ENCODE measurements at places on chromosomes 3 and 15.

DNA sequence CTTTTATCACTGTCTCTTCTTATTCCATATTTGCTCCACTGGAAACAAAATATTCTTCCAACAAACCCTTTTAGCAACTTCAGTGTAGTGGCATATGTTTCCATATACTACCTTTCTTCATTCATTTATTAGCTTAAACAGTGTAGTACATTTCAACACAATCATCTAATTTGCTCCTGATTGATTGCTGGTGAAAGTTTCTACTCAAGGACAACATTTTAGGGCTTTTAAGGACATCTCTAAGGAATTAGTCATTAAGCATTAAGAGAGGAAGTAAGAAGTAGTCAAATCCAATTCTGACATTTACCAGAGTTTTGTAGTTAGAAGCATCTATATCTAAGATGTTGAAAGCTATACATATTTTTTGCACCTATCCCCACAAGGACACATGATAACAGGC, 55.8 kb downstream of the RSRC1 start:
- no peak for DNase-seq

GRCh38 chr3:29416514-29416913, 135.6 kb downstream of the RBMS3 start:
- no peak for DNase-seq

GRCh38 chr15:22944651-22945050, 35.5 kb downstream of the CYFIP1 start:
- no peak for DNase-seq

GRCh38 chr3:141804778-141805639, 41.8 kb downstream of the GRK7 start:
- DNase-seq = no peak

- DNase-seq = no peak
These were observed 2.1 kb downstream of the LSAMP start for GRCh38 chr3:116443191-116443661.

DNA sequence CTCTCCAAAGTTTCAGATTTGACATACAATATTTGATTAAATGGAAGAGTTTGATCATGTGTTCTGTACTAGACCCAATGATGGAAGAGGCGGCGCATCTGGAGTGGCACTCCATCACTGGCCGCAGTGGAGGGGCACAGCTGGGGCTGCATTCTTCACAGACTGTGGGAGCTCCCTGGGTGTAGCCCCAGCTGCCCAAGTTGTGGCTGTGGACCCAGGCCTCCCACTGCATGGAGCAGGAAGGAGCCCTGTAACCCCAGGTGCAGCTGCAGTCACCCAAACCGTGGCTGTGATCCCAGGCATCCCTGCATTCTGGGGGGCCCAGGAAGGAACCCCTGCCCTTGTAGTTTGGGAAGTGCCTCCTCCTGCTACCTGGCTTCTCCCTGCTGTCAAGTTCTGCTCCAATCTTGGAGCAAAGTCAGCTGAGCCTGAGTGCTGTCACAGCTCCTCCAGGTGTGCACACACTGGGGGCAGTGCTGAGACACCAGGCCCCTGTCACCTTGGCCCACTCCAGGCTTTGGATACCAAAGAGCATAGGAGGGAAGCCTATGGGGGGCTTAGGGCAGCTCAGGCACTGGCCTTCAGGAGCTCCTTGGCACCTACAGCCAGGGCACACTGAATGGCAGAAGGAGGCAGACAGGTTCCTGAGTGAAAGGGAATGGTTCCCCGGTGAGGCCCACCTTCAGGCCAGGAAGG, 651.9 kb upstream of the BCHE start:
- no peak for DNase-seq

- no peak for DNase-seq
These were observed 226.8 kb downstream of the DTWD1 start for GRCh38 chr15:49847423-49848281.

DNA sequence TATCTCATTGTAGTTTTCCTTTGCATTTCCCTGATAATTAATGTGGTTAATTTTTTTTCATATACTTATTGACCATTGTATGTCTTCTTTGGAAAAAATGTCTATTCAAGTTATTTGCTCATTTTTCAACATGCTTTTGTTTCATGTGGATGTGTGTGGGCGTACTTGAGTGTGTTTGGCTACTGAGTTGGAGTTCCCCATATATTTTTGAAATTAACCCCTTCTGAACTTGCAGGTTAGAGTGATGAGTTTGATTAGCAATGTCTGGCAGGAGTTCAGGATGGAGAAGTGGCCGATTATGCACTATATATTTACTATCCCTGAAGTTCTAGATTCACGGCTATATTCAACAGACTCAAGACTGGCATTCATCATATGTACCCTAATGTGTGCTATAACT, 250.4 kb upstream of the TTC14 start:
- no peak for DNase-seq

DNA sequence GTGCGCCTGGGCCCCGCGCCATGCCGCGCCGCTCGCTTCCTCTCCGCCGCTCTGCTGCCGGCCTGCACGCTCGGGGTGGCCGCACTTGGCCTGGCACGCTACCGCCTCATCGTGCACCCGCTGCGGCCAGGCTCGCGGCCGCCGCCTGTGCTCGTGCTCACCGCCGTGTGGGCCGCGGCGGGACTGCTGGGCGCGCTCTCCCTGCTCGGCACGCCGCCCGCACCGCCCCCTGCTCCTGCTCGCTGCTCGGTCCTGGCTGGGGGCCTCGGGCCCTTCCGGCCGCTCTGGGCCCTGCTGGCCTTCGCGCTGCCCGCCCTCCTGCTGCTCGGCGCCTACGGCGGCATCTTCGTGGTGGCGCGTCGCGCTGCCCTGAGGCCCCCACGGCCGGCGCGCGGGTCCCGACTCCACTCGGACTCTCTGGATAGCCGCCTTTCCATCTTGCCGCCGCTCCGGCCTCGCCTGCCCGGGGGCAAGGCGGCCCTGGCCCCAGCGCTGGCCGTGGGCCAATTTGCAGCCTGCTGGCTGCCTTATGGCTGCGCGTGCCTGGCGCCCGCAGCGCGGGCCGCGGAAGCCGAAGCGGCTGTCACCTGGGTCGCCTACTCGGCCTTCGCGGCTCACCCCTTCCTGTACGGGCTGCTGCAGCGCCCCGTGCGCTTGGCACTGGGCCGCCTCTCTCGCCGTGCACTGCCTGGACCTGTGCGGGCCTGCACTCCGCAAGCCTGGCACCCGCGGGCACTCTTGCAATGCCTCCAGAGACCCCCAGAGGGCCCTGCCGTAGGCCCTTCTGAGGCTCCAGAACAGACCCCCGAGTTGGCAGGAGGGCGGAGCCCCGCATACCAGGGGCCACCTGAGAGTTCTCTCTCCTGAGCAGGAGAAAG, 951 bp downstream of the GPR62 start:
- no peak for DNase-seq

GRCh38 chr3:27252646-27253045, 116.5 kb downstream of the NEK10 start:
- no peak for DNase-seq

- DNase-seq = no peak
These were observed 396.6 kb downstream of the NAALADL2 start for GRCh38 chr3:175255698-175256097.

DNA sequence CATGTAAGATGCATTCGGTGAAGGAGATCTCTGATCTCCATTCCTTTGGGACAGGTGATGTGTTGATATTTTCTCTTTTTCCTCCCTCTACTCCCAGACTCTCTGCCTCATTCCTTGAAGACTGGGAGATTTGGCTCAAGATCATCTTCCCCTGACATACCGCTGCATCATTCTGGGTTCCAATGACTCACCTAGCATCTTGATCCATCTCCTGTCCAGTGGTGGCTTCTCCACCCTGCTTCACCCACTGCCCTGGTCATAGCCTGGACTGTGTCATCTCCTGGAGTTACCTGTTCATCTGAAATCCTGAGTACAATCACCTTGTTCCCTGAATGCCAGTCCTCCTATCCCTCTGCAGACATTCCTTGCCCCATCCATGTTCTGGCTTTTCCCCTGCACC, 57.4 kb upstream of the TRAK1 start:
- no peak for DNase-seq

- no peak for DNase-seq
These were observed 94.3 kb downstream of the XRN1 start for GRCh38 chr3:142353571-142353970.

DNA sequence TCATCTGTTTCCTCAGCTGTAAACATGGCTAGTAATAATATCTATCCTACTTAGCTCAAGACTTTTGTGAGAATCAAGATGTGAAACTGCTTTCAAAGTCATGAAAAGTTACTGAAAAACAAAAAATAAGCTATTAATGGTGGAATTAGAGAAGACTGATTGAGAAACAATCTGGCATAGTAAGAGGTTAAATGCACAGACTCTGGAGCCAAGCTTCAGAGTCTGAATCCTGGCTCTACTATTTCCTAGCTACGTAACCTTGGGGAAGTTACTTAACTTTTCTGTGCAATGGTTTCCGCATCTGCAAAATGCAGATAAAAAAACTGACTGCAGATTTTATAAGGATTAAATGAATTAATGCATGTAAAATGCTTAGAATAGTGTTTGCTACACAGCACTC, 28.8 kb downstream of the LRRFIP2 start:
- DNase-seq = no peak

GRCh38 chr3:47658444-47658843, 79.8 kb upstream of the CSPG5 start:
- DNase-seq = no peak

DNA sequence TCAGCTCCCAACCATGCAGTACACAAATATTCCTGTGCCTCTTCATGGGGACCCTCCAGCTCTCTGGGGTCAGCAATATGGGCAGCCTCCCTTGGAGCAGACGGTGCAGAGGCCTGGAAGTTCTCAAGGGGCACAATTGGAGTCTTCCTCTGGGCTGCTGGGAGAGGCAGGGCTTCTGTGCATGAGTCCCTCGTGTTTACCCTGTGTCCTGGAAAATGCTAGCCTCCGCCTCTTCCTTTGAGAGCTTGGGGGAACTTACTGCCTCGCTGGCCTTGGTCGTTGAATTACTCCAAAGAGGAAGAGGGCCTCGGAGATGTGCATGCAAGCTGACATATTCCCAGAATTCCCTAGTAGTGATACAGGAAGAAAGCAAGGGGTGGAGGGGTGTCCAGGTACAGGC, 284.4 kb upstream of the IGF1R start:
- DNase-seq = no peak

- no peak for DNase-seq
These were observed 717.3 kb downstream of the OTOL1 start for GRCh38 chr3:162213956-162214355.

DNA sequence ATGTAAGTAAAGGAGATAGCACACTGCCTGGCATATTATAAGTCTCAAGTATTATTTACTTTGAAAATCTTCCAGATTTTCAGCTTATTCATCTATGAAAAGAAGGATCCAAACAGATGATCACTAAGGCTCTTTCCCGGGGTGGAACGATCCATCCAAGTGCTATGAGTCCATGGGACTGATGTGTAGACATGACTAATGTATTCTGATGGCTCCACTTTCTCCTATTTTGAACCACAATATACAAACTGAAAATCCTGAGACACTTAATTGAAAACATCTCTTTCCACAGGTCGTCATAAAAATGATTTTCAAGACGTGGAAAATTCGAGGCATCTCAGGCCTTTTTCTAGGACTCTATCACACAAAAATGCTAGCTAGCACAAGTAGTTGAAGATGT, 33.4 kb upstream of the CHRM5 start:
- no peak for DNase-seq
